NCI-H1092 (cell line): ENCODE measurements at places on chromosomes 3 and 15.

- DNase-seq = no peak
These were observed 3.9 kb upstream of the BDH1 start for GRCh38 chr3:197559651-197560050.

DNA sequence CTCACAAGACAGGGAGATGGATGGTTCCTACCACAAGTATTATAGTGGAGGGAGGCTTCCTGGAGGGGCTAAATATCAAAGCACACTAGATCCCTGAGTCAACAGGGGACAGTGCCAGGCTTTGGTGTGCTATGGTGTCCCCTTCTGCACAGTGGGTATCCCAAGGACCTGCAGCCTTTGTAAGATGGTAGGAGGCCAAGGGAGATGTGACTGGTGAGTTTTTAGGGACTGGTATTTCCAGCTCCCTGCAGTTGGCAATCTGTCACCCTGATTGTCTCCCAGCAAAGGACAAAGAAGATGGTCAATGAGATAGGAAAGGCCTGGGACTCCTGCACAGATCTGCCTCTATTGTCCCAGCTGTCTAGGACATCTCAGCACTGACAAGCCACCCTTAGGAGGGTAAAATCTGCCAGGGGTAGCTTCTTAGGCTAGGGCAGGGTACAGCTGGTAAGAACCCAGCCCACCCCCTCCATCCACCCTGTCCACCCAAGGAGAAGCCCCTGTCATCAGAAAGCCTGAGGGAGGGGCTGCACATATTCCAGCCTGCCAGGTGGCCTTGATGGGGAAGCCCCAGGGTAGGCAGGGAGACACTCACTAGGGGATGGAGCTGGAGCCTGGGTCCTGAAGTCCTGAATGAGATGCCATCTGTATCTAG lies 631 bp downstream of the CYP1A1 start:
- no peak for DNase-seq

GRCh38 chr3:136885357-136886213 lies 23.6 kb downstream of the NCK1 start:
- DNase-seq = no peak

GRCh38 chr3:42339321-42339720 lies 71.1 kb downstream of the LYZL4 start:
- DNase-seq = no peak

DNA sequence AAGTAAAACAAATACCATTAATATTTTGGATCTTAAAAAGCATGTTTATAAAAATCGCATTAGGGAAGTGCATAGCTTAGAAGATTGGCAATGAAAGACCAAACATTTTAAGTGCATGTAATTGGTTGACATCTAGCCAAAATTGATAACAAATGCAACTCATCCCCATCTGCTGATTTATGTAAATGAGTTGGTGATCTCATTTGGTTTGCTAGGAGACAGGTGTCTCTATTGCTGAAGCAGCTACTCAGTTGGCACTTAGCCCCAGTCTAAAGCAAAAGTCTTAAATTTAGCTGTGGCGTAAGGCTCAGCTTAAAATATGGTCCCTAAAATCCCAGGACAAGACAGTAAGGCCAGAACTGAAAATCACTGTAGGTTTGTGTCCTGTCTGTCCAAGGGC lies 113.5 kb upstream of the CHL1 start:
- DNase-seq = no peak

- no peak for DNase-seq
These were observed 45.8 kb upstream of the GOLIM4 start for GRCh38 chr3:168141405-168141998.

GRCh38 chr3:175410251-175410650 lies 551.1 kb downstream of the NAALADL2 start:
- no peak for DNase-seq

DNA sequence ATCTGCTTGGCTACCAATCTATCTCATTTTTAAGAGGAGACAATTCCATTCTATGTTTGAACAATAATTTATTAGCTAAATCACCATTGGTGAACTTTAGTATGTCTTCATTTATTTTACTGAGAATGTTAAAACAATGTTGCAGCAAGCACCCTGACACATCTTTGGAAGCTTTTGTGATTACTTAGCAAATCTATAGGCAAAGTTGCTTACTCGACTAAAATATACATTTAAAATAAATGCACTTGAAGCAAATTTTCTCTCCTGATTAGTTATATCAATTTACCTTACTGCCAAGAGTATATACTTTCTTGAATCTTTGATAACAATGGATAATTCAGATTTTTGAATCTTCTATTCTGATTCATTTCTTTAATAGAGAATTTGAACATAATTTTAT lies 29.8 kb upstream of the PLSCR1 start:
- no peak for DNase-seq

DNA sequence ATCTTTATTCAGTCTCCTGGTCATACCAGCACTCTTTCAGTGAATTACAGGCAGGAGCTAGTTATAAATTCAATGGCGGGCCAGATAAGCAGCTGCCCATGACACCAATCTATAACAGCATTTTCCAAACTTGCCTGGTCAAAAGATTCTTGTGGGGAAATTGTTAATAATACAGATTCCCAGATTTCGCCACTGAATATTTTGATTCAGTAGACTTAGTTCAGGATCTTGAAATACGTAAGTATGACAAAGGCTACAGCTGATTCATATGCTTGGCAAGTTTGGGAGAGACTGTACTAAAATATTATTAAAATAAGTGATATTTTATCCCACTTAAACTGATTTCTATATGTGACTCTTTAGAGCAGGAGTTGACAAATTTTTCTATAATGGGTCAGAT lies 119.3 kb downstream of the TMCO5A start:
- DNase-seq = no peak

DNA sequence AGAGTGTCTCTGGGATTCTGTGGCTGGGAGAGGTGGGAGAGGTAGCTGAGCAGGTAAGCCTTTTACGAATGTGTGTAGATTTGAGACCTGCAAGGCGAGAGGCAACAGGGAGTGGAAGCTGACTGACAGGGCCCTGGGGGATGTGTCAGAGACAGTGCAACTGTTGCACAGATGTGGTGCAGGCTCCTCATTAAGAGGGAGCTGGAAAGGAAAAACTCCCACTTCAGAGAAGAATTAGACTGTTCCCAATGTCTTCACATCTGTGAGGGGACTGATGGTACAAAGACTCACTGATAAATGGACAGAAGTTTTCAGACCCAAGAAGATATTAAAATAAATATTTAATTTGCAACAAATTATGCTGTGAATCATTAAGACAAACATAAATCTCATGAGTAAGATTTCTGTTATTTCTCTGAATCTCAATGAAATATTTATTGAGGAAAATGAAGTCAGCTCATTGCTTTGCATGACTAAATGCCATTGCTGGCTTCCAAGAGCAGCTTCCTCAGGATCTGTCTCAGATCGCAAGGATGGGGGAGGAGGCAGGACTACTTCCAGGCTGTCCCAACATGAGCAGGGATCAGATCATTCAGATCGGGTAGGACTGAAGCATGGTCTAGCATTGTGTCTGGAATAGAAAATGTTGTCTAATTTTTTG lies 127.3 kb upstream of the ROPN1 start:
- no peak for DNase-seq

DNA sequence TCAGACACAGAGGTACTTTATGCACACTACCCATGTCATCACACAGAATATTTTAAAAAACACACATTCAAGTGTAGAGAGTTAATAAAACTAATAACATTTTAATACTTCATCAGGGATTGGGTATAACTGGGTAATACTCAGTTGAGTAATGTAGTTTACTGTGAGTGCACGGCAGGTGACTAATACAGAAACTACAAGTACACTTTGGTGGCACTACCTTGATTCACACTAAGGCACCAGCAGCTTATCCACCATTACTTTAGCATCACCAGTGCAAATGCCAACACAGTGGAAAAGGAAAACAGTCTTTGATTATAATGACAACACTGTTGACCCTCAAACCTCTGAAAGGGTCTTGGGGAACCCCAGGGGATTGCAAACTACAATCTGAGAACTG lies 33.6 kb downstream of the ZNF280D start:
- DNase-seq = no peak

DNA sequence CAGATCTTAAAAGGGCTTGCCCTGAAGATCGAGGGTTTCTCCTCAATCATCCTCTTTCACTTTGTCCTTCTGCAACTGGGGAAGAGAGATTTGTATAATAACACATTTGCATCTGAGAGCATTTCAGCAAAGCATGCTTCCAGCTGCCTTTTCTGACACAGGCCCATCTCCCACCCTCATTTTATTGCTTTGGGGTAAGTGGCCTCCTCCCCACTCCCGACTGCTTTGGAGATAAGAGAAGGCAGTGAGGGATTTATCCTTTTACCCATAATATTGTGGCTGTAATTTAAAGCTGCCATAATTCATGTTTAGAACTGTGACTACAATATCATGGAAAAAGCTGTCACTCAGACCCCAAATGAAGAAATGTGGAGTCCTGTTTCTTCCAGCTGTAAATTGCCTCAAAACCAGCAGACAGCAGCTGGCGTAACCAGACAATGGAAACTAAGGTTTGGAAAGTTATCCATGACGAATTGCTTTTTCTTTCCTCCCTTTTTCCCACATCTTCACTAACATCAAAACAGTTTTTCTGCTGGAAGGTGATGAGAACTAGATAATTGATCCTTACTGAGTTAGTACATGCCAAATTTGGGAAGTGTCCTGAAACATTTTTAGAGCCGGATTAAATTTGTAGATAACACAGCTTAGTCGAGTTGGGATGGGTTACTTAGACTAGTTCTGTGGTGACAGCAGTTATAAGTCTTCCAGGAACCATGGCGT lies 104.2 kb upstream of the PFN2 start:
- no peak for DNase-seq

GRCh38 chr3:33331414-33331813 lies 54.2 kb downstream of the FBXL2 start:
- DNase-seq = no peak

DNA sequence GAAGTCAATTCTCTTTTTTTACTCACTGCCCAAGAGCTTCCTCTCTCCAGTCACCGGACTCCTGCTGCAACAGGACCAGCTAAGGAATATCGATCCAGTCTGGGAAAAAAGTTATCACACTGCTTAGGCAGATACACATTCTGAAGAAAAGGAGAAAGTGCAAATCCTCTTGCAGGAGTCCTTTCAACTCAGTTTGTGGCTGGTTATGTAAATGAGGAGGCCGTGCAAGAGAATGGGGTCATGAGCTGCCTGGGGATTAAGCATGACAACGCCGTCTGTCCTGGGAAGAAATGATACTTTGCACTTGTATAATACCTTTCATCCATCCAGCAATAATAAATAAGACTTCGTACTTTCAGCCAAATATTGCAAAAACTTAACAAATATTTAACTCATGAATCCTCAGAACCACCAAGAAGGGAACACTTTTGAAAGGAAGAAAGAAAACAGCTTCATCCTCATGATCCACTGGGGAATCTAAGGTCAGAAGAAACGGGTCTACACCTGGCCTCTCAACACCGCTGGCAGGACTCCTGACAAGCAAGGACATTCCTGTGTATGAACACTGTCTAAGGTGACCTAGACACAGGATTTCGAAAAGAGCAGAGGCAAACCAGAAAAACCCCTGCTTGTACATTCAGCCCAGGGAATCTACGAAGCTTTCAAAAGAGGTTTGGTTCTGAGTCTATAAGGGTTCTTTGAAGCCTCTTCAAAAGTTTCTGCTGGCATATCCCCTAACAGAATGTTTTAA lies 13.1 kb upstream of the WWTR1 start:
- no peak for DNase-seq

DNA sequence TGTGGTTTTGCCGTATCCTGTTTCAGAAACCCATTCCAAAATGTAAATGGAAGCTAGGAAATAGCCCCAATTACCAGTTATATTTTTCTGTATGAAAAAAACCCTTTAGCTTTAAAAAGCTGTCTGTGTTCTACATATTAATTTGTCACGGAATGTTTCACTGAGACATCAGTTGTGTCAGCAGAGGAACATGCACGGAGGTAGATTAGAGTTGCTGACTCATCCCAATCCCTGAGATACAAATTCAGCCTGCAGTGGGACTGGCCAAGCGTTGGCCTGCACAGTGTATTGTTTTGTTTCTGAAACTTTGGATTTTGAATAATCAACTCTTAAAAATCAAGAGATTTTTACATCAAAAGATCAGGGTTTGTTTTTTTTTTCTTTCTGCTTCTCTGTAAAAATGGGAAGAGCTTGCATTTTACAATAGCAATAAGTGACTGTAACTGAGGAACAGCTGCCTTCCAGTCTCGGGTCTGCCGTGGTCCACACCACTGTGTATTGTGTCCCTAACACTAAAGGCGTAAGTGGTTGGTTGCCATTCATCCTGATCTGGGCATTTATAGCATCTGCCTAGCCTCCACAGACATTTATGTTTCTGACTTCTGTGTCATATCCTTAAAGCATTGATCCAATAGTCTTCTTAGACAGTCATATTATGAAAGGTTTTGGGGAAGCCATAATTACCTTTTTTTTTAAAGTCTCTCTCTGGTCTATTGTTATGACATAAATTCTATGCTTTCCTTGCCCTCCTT lies 218.1 kb downstream of the ADAMTSL3 start:
- DNase-seq = no peak

- no peak for DNase-seq
These were observed 17.7 kb upstream of the LAMP3 start for GRCh38 chr3:183180110-183180783.

DNA sequence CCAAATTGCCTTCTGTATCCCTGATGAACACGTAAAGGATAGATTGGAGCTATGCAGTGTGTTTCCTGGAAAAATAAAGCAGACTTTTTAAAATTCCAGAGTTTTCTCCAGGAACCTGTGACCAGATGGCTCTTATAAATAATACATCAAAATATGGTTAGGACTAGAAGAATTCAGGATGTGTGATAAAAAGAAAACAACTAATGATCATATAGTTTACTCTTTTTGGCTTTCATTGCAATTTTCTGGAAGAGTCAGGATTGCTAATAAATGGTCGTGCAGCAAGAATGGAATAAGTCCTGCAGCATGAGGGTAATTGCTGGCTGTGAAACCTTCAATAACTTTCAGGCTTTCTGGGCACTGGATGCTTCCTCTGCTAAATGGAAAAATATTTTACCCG lies 30.2 kb upstream of the DENND4A start:
- DNase-seq = no peak

DNA sequence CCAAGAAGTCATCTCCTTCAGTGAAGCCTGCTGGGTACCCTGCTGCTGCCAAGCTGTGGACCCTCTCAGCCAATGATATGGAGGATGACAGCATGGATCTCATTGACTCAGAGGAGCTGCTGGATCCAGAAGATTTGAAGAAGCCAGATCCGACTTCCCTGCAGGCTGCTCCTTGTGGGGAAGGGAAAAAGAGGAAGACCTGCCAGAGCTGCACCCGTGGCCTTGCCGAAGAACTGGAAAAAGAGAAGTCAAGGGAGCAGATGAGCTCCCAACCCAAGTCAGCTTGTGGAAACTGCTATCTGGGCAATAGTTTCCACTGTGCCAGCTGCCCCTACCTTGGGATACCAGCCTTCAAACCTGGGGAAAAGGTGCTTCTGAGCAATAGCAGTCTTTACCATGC lies 13.7 kb upstream of the ANP32A start:
- DNase-seq = no peak

GRCh38 chr3:142086581-142087090 lies 62.7 kb downstream of the TFDP2 start:
- DNase-seq = no peak

DNA sequence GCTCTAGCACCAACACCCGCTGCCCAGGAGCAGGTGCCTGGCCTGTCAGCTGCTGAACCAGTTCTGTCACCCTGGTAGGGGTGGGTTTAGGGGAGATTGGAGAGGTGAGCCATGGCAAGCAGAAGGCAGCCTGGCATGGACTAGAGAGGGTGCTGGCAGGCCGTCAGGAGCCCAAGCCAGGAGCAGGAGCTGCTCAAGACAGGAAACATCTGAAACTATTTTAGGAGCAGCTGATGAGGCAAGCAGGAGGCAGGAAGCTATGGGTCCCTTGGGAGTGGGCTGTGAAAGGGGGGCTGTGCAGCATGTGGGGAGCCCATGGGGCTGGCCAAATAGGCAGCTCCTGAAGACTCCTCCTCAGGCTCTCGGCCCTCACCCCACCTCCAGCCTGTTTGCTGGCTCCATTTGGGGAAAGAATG lies 2.3 kb downstream of the INKA1 start:
- no peak for DNase-seq
